Activated T-helper 2 cell treated with anti-CD3 and anti-CD28 coated beads, Interferon-gamma antibody, Interleukin-2, Interleukin-4, amounts not matched to agents 10 μg/mL and 5 μg/mL and 100 μg/mL, durations not matched to agents 14 hours and 24 hours and 36 hours (primary cell): ENCODE measurements at places on chromosomes 11 and 22. TPM values are rescaled to one million over a fixed set of nuclear protein-coding genes. Genes with fewer than 3 reads are reported as not detected.
A peak's percentile ranks its signal among the peaks of the same experiment; 100 is the strongest.

Gene SCUBE2
- 0.18 TPM in 1 of 2 replicates, not detected in the other for total RNA-seq

Gene BCL2L13
- total RNA-seq = 32.6 and 33.7 TPM in 2 replicates

Gene MGAT3
- total RNA-seq = 0.11 and 0.21 TPM in 2 replicates

Gene ART1
- not detected in 2 replicates for total RNA-seq

Gene P2RX3
- not detected in 2 replicates for total RNA-seq

Gene KIRREL3
- total RNA-seq = not detected in 2 replicates

Gene OR6A2
- 0.32 and 0.53 TPM in 2 replicates for total RNA-seq

DNA sequence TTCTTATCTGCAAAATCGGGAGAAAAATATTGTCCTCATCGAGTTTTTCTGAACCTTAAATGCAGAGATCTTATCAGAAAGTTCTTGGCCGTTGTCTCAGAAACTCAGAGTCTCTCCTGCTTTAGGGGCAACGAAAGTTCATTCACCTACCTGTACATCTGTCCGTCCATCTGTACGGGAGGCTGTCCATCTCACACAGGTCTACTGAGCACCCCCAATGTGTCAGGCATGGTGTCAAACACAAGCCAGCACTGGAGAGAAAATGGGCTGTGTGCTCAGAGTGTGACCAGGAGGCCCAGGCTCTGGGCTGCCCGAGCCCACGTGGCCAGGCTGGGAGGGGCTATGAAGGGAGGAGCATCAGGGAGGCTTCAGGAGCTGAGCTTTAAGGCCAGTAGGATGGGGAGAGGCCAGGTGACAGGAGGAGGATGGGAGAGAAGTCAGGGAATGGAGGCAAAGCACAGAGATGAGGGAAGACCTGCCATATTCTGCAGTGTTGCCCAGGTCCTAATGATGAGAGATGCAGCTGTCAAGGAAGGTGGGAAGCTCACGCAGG lies 62.4 kb upstream of the MYEOV start:
- no peak overlapping the region for H3K27ac ChIP-seq
- H3K4me1 ChIP-seq = no peaks in the 10 kb centered on the region
- DNase-seq = no peak
- no peak overlapping the region for H3K4me3 ChIP-seq

DNA sequence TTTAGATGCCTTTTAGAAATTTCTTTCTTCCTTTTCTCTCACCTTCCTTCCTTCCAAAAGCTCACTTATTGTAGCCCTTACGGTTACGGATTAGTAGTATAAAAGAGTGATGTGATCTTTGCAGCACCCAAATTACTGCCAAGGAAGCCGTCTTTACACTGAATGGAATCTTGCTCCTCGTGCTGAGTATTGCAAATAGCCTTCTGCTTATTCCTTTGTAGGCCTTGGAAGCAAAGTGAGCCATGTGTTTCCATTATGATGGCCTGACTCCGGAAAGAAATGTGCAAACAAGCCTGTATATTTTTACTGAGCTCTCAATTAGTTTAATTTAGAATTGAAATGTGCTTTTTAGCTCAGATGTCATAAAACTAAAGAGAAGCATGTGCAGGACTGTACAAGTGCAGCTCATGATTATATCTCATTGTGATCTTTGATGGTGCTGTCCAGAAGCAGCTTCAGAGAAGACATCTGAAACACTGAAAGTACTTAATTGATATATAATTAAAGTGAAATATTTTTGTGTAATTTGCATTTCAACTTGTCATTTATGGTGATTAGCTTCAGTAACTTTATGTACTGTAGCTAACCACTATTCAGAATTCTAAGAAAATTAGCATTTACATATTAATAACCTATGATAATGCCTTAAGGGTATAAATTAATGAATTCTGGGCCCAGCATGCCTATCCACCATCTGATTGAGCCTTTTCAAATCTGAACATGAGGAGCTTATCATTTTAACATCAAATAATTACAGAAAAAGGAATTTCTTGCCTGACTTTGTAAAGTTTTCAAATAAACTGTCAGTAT lies 129.3 kb downstream of the GRIA4 start:
- H3K4me3 ChIP-seq = no peak overlapping the region
- H3K27ac ChIP-seq = no peak overlapping the region
- H3K27me3 ChIP-seq = no peaks in the 10 kb centered on the region
- DNase-seq = no peak

- peaks cover 3% of the 10 kb centered on the region for H3K27me3 ChIP-seq
- H3K4me3 ChIP-seq = no peak overlapping the region
- peaks cover 13% of the 10 kb centered on the region for H3K4me1 ChIP-seq
- H3K36me3 ChIP-seq = no peaks in the 10 kb centered on the region
- no peak for DNase-seq
- H3K27ac ChIP-seq = no peak overlapping the region
Measured at GRCh38 chr11:134361661-134362060, 29.9 kb downstream of the GLB1L2 start.

- no peak for DNase-seq
- H3K27ac ChIP-seq = peak overlapping the region; percentile 3
- peaks cover 56% of the 10 kb centered on the region for H3K4me1 ChIP-seq
- peaks cover 55% of the 10 kb centered on the region for H3K36me3 ChIP-seq
- no peaks in the 10 kb centered on the region for H3K27me3 ChIP-seq
Measured at GRCh38 chr22:25452116-25452700, 112.3 kb upstream of the GRK3 start.

- peaks cover 3% of the 10 kb centered on the region for H3K27me3 ChIP-seq
- no peak for DNase-seq
- H3K4me3 ChIP-seq = no peak overlapping the region
- H3K4me1 ChIP-seq = no peaks in the 10 kb centered on the region
- H3K36me3 ChIP-seq = no peaks in the 10 kb centered on the region
Measured at GRCh38 chr11:32003335-32003734, 87.5 kb upstream of the RCN1 start.

DNA sequence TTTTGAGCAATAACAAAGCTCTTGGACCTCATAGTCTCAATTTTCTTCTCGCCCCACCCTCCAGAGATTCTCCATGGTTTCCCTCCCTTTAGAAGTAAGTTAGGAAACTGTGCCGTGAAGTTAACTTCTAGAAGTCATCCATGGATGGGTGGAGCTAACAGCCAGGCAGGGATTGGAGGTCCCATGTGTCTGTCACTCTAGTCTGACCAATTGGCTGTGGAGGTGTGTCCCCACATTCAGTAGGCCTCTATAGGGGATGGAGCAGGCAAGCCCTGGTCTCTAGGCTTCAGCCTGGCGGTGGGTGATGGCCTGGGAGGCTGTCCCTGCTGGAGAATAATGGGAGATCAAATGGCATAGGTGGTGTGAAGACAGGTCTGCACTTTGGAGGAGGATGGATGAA lies 50.7 kb downstream of the TP53I11 start:
- H3K4me3 ChIP-seq = no peak overlapping the region
- peak; percentile 17 for DNase-seq
- no peaks in the 10 kb centered on the region for H3K27me3 ChIP-seq
- H3K4me1 ChIP-seq = no peaks in the 10 kb centered on the region

GRCh38 chr11:126963115-126963514 lies 37.5 kb downstream of the KIRREL3 start:
- H3K27me3 ChIP-seq = peaks cover 14% of the 10 kb centered on the region
- no peak for DNase-seq
- no peaks in the 10 kb centered on the region for H3K36me3 ChIP-seq

GRCh38 chr22:24515027-24515338 lies 19.9 kb downstream of the UPB1 start:
- H3K36me3 ChIP-seq = no peaks in the 10 kb centered on the region
- peaks cover 27% of the 10 kb centered on the region for H3K4me1 ChIP-seq
- H3K4me3 ChIP-seq = no peak overlapping the region
- DNase-seq = no peak
- no peak overlapping the region for H3K27ac ChIP-seq

GRCh38 chr11:63871962-63872799 lies 33.3 kb downstream of the MARK2 start:
- DNase-seq = peak; percentile 52
- no peak overlapping the region for H3K27ac ChIP-seq
- H3K4me1 ChIP-seq = peaks cover 47% of the 10 kb centered on the region
- H3K27me3 ChIP-seq = no peaks in the 10 kb centered on the region

DNA sequence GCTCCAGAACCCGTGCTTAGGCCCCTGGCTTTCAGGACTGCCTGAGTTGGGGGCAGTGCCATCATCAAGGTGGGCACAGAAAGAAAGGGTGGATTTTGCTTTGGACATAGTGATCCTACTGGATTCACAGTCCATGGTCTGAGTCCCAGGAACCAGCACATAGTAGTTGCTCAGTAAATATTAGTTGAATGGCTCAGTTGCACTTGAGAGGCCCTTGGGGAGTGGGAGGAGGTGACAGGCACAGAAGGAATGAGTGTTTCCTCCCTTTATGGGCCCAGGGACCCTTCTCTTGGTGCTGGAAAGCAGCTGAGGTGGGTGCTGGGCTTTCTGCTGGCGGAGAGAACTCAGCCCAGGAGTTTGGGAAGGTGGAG lies 16.6 kb downstream of the ARHGEF17 start:
- peaks cover 2% of the 10 kb centered on the region for H3K27me3 ChIP-seq
- peaks cover 6% of the 10 kb centered on the region for H3K4me1 ChIP-seq

DNA sequence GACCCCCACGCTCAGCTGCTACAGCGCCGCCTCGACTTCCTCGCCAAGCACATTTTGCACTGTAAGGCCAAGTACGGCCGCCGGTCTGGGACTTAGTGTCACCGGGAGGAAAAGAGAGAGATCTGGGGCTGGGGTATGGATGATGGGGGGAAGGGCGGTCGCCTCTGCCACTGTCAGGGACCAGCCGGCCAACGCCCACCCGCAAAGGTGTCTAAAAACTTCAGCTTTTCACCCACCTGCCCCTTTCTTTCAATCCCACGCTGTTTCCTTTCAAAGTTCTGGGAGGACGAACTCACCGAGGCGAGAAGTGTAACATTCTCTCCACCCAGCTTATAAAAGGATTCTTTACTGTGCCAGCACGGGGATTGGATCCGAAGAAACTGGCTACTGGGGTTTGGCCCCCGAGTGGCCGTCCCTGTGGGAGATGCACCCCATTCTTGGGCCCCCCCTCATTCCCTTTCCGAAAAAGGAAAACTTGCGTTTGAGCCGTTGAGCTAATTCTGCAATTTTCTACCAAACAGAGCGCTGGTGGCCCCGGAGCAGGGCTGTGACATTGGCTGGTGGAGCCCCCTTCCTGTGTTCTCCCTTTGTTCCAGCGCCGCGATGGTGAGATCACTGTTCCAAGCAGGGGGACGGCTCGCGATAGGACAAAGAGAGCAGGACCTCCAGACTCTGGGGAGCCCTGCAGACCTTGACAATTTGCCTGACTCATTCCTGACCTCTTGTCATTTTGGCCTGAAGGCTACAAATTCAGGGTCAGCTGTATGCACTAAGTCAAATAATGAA lies 1.8 kb downstream of the FJX1 start:
- H3K4me1 ChIP-seq = peaks cover 6% of the 10 kb centered on the region
- H3K4me3 ChIP-seq = peak overlapping the region; percentile 5
- DNase-seq = no peak
- H3K36me3 ChIP-seq = no peaks in the 10 kb centered on the region

- no peak for DNase-seq
- peaks cover 7% of the 10 kb centered on the region for H3K27me3 ChIP-seq
- H3K4me1 ChIP-seq = no peaks in the 10 kb centered on the region
Measured at GRCh38 chr11:8800520-8801110, 110.4 kb upstream of the AKIP1 start.

DNA sequence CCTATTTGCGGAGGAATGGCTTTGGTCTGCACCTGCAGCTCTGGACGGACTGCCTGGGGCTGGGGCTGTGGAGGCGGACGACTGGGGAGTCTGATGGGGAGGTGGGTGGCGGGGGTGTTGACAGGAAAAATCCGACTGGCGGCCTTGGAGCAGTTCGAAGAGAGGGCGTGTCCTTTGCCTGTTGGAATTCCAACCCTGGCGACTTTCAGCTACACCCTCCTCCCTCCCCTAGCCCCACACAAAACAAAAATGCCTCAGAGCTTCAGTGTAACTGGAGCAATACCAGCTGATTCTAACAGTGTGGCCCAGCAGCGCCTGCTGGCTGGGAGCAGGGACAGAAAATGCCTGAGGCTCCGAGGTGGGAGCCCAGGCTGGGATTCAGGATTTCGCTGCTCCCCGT lies 85.4 kb downstream of the ATXN10 start:
- no peaks in the 10 kb centered on the region for H3K27me3 ChIP-seq
- DNase-seq = no peak
- no peaks in the 10 kb centered on the region for H3K4me1 ChIP-seq
- no peak overlapping the region for H3K27ac ChIP-seq

DNA sequence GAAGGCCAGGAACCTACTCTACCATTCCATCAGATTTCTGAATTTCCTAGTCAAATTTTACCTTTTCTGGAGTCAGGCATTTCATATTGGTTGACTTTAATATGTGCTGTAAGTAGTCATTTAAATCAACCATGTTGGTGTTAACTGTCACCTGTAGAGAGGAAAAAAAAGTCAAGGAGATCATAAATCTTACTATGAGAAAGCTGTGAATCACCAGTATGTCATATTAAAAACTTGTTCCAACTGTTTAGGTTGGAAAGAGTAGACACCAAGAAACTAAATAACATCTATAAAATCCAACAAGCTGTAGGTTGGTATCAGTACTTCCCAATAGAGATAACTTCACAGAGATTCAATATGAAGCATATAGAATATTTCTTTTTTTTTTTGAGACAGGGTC lies 39.5 kb downstream of the COPB1 start:
- no peak for DNase-seq
- H3K27ac ChIP-seq = no peak overlapping the region
- peaks cover 58% of the 10 kb centered on the region for H3K36me3 ChIP-seq
- H3K27me3 ChIP-seq = no peaks in the 10 kb centered on the region
- H3K4me1 ChIP-seq = peaks cover 2% of the 10 kb centered on the region

GRCh38 chr11:119739021-119739703 lies 10.2 kb upstream of the NECTIN1 start:
- peaks cover 3% of the 10 kb centered on the region for H3K4me1 ChIP-seq
- H3K27ac ChIP-seq = no peak overlapping the region
- no peak overlapping the region for H3K4me3 ChIP-seq
- no peak for DNase-seq

GRCh38 chr11:34331329-34331728 lies 26.5 kb downstream of the ABTB2 start:
- H3K27me3 ChIP-seq = peaks cover 8% of the 10 kb centered on the region
- no peaks in the 10 kb centered on the region for H3K36me3 ChIP-seq
- DNase-seq = no peak
- H3K4me3 ChIP-seq = no peak overlapping the region
- H3K27ac ChIP-seq = no peak overlapping the region

DNA sequence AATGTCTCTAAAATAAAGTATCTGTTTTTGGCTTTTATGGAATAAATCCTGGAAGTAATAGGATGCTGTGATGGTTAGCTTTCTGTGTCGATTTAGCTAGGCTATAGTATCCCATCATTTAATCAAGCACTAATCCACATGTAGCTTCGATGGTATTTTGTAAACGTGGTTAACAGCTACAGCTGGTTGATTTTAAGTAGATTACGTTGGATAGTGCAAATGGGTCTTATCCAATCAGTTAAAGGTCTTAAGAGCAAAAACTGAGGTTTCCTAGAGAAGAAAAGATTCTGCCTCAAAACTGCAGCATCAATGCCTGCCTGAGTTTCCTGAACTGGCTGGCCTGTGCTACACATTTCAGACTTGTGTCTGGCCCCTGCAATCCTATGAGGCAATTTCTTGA lies 314.2 kb upstream of the SORL1-AS1 start:
- H3K4me1 ChIP-seq = no peaks in the 10 kb centered on the region
- H3K4me3 ChIP-seq = no peak overlapping the region
- no peak for DNase-seq
